ENCODE measurements at places on chromosomes 5 and 9.

DNA sequence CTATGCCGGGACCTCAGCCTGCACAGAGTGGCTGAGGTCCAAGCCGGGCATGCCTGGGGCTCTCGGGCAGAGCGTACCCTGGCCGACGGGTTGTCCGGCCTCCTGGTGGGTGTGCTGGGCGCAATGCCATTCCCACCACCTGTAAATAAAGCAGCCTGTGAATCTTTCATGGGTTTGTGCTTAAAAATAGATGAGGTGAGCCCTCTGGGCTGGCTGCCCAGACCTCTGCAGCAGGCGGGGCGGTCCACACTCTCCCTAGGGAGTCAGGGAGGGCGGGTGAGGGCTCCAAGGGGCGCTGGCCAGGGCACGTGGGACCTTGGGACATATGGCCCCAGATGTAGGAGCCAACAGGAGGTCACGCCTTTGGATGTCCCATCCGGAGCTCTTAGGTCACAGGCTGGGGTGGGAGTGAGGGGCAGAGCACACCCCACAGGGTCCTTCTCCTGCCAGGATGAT, 3.6 kb upstream of the AGPAT2 start:
- no peak for DNase-seq

DNA sequence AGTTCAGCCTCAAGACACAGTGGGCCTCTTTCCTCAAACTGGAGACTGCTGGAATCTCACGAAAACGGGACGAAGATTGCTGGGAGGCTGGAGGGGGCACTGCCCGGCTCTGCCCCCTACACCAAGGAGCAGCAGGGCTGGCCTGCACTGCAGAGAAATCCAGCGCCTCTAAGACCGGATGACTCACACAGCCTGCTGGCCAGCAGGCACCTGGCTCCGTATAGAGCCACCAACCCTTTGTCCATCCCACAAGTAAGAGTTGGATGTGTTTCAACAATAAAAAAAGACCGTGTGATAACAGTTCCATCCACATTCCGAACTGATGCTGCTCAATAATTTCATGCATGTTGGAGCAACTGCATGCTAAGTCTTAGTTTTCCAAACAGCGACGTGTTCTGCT, 11.5 kb downstream of the CCDC127 start:
- DNase-seq, result no peak

- DNase-seq, result peak; percentile 16
These were observed 6.8 kb upstream of the FCHSD1 start for GRCh38 chr5:141657937-141658545.

DNA sequence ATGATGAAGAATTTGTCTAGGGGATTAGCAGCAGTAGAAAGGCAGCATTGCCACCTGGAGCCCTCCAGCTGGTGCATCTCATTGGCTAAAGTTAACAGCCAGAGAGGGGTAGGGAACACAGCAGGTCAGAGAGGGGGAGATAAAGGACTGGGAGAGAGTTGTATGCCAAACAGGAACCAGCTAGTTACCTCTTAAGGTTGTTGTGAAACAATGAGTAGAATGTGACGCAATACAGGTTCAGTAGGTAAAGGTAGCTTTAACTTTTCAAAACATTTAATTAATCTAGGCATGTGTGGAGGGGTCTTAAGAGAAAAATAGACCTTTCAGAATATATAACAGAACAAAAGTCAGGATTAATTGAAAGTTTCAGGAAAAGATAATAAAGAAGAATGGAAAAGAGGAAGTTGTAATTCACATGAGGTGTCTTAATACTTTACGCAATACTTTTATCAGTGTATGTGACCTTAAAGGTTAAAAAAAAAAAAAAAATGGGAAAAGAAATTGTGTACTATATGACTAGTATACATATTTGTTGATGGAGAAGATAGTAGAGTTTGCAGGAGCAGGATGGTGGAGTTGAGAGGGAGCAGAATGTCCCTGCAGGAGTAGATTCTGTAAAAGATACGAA, 14.3 kb downstream of the FBXO38 start:
- no peak for DNase-seq

DNA sequence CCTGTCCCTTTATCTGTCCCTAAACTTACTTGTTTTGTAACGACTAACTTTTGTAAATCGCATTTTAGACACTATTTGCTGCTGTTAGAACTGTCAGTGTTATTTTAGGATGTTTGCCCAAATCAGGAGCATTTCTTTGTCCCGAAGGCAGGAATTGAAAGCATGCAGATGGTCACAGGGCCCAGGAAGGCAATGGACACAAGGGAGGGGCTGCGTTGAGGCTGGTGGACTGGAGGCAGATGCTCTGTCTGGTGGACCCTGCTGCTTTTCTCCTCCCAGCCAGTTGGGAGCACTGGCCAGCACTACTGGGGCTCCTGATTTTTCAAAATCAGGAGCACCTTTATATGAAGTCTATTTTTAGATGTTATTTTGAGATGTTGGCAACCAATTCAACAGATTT, 31.7 kb downstream of the DOCK2 start:
- DNase-seq, result no peak
